ENCODE measurements at places on chromosomes 6 and 20.

DNA sequence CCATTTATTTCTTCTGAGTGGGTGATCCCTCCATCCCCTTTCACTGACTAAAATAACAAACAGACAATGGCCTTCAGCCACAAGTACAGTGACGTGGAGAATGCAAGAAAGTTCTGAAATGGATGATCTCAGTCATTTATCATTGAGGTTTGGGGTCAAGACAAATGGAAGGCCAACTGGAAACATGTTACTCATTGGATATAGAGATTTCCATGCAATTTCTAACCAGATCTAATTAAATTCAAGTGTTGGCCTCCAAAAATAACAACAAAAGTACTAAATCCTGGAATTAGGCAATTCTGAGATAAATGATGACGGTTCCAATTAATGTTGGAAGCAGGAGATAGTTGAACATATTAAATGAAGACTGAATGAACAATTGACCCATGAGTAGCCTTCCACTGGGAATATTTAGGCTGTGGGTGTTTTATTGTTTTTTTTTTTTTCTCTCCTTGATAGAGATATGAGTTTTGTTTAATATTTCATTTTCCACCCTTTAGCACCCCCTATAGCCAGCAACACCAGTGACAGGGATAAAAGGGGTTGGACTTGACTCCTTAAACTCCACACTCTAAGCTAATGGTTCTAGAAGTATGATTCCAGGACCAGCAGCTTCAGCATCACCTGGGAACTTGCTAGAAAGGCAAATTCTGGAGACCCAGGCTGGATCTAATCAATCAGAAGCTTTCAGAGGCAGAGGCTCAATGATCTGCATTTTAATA is 112.8 kb downstream of the BCAS1 start:
- DNase-seq, result no peak

GRCh38 chr6:167546611-167547327 is 221.9 kb downstream of the TTLL2 start:
- no peak for DNase-seq

DNA sequence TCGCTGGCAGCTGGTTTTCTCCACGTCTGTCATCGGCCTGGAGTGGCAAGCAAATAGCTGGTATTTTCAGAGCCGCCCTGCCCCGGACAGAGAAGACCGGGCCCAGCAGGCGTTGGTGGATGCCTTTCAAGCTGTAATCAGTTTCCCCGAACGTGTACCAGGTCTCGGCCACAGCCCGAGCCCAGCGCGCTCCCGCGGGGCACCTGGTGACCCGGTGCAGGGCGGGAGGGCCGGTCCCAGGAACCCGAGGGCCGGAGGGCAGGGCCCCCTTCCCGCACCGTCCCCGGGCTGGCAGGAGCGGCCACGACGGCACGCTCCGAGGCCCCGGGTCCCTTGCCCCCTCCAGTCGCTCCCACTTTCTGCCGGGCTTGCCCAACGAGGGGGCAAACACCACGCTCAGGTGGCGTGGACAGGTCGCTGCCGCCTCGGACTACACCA is 348 bp upstream of the PYGB start:
- no peak for DNase-seq

DNA sequence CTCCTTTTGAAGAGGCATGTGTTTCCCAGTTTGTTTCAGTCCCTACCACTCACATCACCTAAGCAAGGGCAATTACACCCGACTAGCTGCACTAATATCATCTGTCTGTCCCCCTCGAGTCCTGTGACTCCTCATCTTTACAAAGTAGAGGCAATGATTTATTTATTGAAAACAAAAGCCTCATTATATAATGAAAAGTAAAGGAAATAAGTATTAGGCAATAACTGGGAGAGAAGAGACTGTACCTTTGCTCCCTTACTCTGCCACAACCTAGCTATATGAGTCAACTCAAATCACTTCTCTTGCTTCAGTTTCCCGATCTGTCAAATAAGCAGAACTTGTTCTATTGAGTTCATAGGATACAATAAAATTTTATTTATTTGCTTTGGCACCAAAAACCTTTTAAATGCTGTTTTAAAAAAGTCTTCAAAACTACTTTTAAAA is 38.9 kb downstream of the CSNK2A1 start:
- DNase-seq, result no peak

GRCh38 chr6:169310983-169311382 is 57.3 kb upstream of the THBS2 start:
- DNase-seq, result no peak

- no peak for DNase-seq
Measured at GRCh38 chr6:116571683-116572000, 338 bp downstream of the RWDD1 start.

GRCh38 chr6:139821676-139822223 is 447.3 kb upstream of the CITED2 start:
- no peak for DNase-seq

DNA sequence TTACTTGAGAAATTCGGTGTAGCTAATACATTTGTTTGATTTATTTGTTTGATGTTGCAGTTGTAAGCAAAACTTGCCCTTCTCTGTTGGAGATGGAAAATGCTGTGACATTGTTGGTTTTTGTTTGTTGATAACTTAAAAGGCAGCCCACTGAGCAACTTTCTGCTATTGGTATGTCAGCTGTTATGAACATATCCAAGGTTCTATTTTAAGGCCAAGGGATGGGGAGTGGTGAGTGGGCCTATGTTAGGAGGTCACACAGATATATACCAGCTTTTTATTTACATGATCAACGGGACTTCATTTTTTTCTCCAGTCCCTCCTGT is 5.7 kb downstream of the QKI start:
- DNase-seq, result no peak

DNA sequence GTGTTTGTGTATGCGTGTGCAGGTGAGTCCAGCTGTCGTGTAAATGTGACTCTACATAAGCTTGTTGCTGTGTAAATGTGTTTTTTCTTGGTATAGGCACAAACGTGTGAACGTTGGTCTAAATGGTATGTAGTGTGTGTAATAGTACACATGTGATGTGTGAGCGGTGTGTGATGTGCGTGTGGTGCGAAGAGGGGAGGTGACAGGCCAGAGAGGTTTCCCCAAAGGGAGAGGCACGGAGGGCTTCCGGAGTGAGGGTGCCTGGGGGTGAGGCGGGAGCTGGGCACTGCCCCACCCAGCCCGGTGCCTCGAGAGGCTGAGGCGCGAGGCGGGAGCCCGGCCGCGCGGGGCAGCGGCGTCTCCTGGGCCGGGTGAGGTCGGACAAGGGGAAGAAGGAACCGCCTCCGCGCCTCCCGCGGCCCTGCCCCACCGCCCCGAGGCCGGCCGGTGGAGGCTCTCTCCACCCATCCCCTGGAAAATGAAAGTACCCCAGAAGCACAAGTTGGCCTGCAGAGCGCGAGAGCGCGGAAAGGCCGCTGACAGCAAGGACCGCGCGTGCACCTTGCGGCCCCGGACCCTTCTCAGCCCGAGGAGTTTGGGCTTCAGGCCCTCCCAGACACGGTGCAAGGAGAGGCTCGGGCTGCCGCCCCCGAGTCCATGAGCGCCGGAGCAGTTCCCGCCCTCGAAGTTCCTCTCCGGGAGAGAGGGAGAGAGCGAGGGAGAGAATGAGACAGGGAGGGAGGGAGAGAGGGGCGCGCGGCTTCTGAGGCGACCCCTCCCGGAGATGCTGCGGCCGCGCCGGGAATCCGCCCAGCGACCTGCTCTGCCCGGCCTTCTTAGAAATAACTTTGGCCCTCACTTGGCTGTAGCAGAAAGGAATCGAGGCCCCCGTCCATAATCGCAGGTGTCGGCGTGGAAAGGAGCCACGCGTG is 43.2 kb upstream of the OSTM1 start:
- no peak for DNase-seq

Measured in hematopoietic multipotent progenitor cell treated with erythropoietin and hydrocortisone succinate and interleukin-3 and kit ligand, for 17 days (in vitro differentiated cells).